ENCODE measurements at places on chromosomes 5 and 9.

- DNase-seq, result no peak
Observed at GRCh38 chr9:14478175-14479162, 164.5 kb upstream of the NFIB start.

DNA sequence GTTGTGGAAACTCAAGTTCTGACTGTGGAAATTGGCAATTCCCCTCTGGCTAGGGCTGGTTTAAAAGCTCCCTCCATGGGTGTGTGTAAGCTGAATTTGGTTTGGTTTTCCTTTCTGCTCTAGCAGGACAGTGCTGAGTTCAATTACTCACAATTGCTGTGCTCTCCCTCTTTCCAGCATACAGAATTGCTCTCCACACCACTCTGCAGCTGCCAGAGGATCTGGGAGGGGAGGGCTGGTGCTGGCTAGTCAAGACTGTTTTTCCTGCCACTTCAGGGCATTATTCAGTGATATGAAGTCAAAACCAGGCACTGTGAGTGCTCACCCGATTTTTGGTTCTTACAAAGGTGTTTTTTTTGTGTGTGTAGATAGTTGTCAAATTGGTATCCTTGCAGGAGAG lies 336.9 kb upstream of the SLC24A2 start:
- no peak for DNase-seq

- no peak for DNase-seq
Observed at GRCh38 chr9:120587328-120587727, 7.4 kb upstream of the CDK5RAP2 start.

DNA sequence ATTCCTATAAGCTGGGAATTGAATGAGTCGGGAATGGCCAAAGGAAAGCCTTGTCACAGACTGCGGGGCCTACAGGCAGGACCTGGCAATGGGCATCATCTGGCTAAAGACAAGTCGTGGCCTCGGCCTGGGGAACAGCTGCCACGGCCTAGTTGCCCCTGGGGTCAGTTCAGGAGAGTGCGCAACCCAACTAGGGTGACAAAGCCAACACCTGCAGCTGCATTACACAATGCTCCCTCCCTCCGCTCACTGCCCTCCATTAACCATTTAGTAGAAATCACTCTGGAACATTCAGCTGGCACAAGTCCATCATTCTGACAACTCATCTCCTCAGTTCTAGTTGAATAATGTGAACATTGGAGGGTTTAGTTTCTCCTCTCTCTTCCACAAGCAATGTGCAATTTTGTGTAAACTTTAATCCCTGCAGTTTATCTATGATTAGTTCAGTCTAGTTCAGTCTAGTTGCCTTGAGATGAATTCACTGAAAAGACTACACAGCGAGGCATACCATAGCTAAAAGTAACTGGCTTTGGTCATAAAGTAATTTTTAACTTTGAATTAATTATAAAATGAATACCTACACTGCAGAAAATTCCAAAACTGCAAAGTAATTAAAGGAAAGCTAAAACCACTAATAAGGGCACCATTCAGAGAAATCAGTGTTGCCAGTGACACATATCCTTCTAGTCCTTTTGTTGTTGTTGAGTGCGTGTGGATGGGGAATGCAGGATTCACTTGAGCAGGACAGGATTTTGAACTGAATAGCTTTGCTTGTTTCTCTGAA lies 5.1 kb downstream of the GLDC start:
- no peak for DNase-seq

DNA sequence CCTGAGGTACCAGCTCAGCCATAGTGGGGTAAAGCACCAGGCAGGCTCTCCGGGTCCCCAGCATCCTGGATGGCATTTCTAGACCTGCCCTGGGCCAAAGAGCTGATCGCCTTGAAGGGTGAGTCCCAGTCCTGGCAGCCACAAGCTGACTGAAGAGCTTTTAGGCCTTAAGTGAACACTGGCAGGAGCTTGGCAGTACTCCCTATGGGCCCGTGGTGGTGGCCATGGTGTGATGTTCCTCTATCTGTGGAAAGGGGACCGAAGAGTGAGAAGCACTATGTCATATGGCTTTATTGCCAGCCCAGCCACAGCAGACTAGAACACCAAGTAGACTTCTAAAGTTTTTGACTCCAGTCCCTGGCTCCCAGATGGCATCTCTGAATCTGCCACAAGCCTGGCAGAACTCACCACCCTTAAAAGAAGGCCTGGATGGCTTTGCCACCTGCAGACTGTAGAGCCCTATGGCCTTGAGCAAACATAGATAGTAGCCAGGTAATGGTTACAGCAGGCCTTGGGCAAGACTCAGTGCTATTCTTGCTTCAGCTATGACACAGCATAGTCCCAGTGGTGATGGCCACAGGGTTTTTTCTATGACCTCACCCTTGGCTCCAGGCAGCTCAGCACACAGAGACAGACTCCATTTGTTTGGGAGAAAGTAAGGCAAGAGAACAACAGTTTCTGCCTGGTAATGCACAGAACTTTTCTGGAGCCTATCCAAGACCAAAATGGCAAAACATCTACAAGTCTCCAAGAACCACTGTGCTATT lies 801.5 kb upstream of the DMAC1 start:
- DNase-seq, result no peak

DNA sequence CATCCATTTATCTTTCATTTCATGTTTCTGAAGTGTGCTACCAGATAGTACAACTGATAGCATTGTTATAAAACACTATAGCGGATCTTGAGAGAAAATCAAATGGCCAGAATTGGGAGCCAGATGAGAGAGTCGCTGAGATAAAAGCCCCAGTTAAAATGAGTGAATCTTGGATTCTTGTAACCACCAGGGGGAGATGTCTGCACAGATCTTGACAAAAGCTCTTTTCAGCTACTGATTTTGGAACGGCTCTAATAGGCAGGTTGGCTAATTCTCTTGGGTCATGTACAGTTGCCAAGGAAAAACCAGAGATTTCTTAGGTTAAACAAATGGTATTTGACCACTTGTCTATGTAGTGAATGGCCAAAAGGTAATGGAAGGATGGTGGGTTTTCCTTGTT lies 21.7 kb downstream of the F2RL2 start:
- DNase-seq, result no peak

DNA sequence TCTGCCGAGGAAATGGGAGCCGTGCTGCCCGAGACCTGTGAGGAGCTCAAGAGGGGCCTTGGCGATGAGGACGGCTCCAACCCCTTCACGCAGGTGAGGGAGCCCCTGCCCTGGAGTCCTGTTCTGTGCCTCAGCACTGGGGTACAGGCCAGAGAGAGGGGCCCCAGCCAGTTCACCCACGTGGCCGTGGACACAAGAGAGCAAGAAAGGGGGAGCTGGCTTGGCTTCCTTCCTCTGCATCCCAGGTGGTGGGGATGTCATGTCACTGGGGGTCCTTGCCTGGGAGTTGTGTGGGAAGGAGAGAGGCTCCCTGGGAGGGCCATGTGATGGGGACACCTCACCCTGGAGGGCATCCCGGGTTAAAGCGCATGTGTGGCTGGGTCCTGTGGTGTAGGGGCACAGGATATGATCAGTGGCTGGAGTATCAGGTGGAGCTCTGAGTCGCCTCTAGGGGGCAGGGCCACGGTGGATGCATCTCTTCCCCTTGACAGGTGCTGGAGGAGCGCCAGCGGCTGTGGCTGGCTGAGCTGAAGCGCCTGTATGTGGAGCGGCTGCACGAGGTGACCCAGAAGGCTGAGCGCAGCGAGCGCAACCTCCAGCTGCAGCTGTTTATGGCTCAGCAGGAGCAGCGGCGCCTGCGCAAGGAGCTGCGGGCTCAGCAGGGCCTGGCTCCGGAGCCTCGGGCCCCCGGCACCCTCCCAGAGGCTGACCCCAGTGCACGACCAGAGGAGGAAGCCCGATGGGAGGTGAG lies 7.5 kb downstream of the N4BP3 start:
- DNase-seq, result no peak

DNA sequence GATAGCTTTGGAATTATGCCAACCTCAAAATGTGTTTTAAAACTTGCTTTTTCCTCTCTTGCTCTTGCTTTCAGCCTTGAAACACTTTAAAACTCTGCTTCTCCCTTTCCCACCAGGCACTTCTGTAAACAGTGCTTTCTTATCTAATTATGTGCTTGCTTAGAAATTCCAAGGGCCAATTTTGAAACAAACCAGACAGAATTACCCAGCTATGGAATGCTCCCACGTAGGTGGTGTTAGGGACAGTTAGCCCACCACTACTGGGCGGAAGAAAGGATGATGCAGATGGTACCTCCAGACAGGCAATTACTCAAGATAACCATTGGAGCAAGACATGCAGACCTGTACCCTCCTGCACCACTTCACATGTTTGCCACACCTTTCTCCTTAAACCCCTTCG lies 523.0 kb upstream of the PTPRD start:
- DNase-seq, result no peak

DNA sequence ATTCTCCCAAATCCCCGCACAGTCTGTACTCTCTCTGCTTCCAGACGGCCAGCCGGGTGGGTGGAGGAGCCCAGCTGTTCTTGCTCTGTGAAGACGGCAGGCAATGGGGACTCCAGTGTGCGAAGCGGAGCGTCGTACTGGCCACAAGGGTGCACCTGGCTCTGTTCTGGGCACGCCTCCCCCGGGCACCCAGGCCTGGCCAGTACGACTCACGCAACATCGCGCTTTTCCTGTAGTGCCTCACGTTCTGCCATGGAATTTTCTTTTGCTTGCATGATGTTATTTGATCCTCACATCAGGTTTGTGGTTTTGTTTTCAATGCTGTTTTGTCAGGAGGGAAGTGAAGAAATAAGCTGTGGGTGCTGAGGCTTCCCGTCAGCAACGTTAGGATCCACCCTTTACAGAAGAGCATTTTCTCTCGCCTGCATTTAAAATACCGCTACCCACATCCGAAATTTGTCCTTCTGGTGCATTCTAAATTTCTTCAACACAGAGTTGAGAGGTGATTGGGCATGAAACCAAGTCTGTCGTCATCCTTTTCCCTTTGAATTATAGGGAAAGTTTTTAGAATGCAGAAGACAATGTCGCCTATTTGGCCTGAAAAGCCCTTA lies 311.7 kb downstream of the TRIM36 start:
- no peak for DNase-seq

DNA sequence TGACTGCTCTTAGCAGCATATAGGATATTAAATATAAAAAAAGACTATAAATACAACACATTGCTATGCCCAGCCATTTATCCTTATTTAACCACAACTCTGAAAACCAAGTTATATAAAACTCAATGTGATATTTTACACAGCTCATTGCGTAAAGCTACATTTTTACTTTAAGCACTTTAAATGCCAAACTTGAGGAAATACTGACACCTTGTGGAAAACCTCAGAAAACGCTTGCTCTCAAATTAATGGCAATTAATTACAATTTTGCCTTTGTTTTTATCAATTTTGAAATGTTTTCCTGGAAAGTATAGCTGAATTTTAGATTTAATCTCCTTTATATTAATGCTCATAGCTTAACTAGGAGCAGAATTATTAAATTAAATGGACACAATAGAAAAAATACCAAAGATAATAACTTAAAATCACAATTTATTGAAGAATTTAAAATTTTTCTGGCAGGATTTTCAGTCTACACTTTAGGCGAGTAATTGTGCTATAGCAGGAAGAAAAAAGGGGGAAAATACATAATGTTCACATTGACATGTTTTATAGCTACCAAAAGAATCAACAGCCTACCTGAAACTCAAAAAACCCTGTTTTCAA lies 25.2 kb upstream of the PLAC8L1 start:
- no peak for DNase-seq

DNA sequence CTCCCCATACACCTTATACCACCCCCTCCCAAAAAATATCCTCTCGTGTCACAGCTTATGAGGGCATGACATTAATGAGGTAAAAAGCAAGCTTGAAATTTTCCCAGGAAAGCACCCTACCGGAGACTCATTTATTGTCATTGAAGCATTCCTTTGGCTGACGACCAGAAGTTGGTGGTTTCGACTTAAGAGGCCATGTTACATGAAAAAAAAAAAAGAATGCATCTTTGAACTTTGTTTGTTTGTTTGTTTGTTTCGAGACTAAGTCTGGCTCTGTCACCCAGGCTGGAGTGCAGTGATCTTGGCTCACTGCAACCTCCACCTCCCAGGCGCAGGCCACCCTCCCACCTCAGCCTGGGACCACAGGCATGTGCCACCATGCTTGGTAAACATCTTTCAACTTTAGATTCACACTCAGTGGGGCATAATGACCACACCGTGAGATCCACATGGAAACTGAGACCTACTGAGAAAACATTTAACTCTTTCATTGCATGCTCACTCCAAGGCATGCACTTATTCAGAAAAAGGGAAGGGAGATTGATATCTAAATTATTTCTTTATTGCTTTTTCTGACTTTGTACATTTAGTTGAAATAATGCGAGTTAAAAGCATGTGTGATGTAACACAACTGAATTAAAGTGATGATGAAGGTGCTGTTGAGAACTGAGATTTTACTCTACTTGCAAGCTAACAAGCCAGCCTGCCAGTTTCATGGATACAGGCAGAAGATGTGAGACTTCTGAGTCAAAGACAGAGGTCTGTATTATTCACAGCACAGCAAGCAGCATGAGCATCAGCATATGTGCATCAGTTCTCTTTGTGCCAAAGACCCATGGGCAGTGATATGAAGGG lies 5.1 kb upstream of the RAB14 start:
- DNase-seq, result no peak

DNA sequence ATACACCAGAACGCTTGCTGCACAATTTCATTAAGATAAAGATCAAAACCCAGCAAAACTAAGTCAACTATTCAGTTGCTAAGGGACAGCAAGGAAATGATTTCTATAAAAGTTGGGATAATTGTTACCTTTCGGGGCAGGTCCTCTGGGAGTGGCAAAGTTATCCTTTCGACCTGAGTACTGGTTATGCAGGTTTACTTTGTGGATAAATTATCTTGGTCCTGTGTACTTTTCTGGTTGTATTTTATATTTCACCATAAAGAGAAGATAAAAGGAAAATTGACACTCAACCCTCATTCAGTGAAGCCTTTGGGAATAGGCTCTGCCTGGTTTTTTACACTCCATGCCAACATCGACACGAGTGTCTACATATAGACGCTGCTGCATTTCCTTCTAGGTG lies 146.5 kb downstream of the SYK start:
- no peak for DNase-seq

DNA sequence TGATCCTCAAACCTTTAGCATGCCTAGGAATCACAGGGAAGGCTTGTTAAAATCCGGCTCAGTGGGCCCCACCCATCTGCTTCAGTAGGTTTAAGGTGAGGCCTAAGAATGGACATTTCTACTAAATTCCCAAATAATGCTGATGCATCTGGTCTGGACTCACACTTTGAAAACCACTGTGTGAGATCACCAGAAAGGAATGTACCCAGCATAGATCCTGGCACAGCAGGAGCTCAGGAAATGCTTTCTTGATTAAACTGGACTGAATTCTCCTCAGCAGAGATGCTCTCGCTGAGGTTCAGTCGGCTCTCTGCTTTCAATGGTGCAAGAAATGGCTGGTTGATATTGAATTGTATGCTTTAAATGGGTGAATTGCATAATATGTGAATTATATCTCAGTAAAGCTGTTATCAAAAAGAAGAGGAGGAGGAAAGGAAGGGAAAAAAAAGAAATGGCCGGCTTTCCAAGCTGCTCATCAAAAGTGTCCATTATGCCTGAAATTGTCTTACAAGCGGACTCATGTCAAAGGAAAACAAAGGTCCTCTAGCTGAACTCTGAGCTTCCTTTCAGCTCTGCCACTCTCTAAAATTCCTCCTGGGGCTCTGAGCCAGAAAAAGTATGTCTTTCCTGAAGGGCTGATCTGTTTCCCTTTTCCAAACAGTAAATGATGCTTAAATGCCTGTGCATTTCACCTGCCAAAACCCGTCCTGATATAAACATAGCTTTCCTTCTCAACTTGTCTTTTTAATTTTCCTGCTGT lies 77.6 kb upstream of the SAP30L start:
- DNase-seq, result no peak

GRCh38 chr9:129737479-129738274 lies 15.2 kb downstream of the PTGES start:
- no peak for DNase-seq

All from cortex of kidney (tissue), 1 donor.